NCI-H1436 (cell line): ENCODE measurements at places on chromosomes 11 and 22.

DNA sequence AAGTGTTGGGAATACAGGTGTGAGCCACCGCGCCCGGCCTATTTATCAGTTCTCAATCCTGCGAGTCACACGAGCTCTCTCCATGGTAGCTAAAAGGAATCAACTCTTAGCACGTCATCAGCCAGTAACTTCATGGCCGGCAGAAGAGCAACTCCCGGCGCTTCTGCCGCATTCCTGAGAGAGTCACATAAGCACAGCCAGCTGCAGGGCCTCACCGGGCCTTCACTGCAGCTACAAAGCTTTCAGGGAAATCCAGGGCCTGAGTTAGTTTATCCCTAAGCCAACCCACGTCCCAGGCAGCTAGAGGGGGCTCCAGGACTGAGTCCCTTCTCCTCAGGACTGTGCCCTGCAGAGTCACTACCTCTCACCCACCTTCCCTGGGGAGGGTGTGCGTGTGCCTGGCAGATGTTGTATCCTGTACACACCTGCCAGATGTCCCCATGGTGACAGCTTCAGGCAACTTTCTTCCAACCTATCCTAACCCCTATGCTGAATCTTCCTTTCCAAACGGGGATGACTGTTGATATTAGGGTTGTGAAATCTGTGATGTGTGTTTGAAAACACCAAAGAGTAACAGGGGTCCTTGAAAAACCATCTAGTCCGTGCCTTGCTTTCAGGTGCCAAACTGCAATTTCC, 45.9 kb upstream of the ARFGAP3 start:
- no peak for DNase-seq

GRCh38 chr22:33920197-33920540, at the start of gene LARGE1:
Gene LARGE1 (minus strand): TSS chr22:33920476.
- no peak for DNase-seq

DNA sequence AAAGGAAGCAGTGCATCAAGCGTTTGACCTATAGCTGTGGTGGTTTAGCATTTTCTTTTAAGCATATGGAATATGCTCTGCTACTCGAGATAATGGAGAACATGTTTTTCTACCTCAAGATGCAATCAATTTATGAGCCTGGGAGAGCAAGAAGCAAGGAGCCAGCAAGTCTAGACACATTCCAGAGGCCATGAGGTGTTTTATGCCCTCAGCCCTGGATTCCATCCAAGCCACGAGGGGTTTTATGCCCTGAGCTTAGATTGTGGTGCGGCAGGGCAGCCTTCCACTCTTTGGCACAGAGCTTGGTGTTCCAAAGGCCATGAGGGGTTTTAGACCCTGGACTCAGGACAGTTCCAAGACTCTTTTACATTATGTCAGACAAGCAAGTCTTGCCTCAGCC, 11.7 kb upstream of the DNAJB13 start:
- no peak for DNase-seq

DNA sequence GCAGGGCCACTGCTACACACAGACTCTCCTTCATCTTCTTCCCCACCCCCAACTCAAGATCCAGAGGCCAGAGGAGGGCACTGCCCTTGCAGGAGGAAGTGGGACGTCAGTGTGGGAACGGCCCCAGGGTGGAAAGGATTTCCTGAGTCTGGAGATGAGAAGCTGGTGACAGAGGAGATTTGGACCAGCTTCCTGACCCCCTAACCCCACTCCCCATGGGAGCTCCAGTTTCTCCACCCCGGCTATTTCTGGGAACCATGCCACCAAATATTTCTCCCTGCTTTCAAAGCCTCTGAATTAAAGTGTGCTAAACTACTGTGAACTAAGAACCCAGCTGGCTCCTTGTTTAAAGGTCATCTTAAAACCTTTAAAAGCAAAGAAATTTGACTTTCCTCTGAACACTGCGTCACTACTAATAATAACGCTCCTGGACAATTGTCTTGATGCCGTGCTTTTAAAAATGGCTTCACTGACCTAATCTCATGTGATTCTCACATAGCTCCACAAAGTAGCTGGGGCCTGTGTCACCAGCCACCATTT, 46.6 kb downstream of the CWC15 start:
- no peak for DNase-seq

DNA sequence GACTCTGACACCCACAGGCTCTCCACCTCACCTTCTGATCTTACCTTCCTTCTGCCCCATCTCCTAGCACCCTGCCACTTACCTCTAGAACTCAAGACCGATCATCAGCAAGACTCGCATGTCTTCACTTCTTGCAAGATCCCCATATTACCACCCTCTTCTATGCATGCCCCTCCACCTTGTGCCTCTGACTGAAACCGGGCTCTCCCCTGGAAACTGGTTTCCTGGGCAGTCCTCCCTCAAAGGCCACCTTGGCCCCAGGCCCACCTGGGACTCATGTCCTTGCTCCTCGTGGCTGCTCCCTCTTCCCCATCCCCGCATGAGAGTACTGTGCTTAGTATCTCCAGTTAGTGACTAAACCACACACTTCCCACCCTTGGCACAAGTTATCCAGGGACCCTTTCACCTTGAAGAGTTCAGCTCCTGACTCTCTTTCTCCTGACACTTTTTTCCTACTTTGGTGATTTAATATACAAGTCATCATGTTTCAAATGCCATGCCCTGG, 136.7 kb downstream of the SPATA19 start:
- DNase-seq: no peak

- no peak for DNase-seq
These were observed 1369.6 kb upstream of the RAG2 start for GRCh38 chr11:37967635-37968034.

- no peak for DNase-seq
These were observed 23.0 kb upstream of the ZDHHC13 start for GRCh38 chr11:19093976-19094375.

DNA sequence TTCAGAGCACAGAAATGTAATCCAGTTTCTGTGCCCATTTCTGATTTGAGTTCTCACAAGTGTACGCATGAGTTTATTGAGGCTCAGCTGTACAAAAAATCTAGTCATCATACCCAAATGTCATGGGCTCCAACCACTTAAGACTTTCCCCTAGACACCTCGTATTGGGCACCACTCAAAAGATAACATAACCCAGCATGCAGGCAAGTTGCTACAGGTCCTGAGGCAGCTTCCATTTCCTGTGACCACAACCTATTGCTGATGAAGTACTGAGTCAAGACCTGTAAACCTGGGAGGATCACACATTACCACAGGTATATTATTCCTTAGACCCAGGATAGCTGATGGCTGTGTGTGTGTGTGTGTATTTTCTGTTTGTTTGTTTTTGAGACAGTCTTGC, 95.2 kb downstream of the MRTFA start:
- no peak for DNase-seq

- no peak for DNase-seq
These were observed 112.3 kb downstream of the TMPRSS5 start for GRCh38 chr11:113593698-113594308.

DNA sequence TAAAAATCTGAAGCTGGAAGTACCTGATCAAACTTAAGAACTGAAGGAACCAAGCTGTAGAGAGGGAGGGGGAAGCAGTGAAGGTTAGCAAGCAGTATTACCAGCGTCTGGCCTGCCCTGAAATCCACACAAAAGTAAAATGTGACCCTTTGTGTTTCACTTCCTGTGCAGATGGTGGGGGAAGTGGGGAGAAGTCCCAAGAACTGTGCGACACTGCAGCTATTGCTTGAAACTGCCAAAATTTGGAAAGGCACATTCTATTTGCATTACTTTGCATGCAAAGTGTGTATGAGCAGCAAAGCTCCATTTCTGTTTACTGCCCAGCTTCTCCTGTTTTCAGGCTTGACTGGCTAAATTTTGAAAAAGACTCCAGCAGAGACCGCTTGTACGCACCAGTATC, 72.1 kb upstream of the BMAL1 start:
- no peak for DNase-seq

GRCh38 chr11:26726960-26727359, 5.1 kb upstream of the SLC5A12 start:
- DNase-seq: no peak

- DNase-seq: no peak
These were observed 578.5 kb downstream of the BUD13 start for GRCh38 chr11:116194156-116194904.

DNA sequence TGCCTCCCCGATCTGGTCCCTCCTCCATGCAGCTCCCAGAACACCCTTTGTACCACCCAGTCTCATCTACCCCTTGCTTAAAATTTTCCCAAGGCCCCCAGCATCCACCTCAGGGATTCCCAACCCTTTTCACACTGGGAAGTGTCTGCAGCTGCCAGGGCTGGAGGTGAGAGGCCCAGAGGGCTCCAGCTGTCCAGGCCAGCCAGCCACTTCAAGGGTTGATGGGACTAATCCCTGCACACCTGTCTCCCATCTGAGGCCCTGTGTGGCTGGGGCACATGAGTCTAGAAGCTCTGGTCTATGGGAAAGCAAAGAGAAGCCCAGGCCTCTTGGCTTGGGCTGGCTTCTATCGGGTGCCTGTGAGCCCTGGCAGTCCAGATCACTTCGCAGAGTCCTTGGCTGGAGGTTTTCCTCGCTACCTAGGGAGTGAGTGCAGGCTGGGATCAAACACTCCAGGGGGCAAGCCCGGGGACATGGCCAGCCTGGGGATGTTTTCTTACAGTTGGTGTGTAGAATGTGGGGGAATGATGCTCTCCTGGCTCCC, 41.1 kb upstream of the TPBGL start:
- DNase-seq: no peak

DNA sequence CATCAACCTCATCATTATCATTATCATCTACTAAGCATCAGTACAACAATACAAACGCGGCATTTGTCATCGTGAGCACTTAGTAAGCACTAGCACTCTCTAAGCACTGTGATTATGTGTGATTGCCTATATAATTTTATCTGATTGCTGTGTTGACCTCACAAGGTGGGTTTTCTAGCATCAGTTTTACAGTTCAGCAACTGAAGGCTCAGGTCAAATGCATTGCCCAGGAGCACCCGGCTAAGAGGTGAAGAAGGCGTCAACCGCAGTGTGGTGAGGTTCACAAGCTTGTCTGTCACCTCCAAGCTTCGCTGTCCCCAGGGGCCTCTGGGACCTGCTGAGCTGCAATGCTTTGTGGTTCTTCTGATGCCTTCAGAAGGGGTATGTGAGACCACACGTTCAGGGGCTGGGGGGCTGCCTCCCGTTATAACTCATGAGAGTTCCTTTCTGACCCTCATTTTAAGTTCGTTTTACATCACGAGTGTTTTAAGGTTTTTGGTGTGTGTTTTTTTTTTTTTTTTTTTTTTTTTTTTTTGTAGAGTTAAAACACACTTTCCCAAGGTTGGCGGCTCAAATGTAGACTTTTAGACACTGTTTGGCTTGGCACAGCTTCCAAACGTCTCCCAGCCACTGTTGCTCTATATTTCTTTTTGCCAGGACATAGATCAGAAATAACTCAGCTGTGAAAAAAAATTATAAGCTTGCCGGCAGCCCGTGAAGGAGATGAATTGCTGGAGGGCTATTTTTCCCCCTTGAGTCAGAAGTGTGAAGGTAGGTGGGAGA, 33.8 kb upstream of the SCUBE1 start:
- peak; percentile 52 for DNase-seq

DNA sequence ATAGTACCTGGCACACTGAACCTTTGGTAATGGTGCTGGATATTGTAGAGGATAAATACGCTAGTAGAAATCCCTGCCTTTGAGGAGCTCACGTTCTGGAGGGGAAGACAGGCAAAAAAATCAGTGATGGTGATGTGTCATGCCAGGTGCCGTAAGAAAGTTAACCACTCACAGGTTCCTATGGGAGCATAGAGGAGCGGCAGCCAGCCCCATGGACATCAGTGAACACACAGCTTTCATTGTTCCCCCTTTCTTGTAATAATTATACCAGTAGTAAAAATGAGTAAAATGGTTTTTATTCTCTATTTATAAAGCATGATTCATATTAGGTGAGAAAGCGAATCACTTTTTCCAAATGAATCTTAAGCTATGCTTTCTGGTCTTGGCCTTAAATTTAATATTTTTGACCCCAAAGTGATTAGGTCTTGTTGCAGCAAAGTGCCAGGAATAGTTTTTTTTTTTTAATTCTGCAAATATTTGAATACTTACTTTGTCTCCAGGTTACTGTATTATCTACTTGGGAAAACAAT, 57.9 kb downstream of the UVRAG start:
- no peak for DNase-seq

DNA sequence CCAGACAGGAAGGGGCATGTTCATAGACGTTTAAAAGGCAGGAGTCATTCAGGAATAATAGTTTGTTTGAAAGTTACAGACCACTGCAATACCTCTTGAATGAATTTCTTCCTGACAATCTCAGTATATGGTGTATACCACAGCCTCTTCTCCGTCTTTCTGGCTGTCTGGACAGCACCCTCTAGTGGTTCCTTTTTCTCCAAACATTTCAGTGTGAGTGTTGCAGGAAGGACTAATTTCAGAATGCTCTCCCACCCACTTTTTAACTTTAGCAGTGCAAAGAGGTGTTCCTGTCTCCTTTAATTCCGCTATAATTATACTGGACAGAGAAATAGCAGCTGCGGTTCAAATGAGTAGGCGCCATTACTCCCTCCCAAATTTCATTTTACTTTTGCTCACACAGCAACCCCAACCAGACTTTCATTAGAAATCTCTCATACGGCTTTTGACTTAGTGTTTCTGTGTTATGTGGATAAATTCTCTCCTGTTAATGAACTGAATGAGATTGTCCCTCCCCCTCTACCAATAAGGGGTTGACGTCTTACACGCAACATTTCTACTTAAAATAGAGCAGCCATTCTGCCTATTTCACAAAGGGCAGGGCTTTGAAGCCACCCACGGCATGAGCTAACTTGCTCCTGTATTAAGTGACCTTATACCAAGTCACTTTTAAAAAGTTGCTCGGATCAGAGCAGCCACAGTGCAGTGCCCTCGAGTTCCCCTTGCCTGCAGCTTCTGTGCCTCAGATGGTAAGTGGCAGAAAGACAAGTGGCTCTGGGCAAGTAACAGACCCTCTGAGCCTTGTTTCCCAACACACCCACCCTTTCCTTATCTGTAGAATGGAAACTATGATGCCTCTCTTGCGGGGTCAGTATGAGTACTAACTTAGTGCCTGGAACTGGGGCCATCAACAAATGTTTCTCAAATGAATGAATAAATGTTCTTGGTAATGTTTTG, 368.6 kb downstream of the OPCML start:
- peak; percentile 14 for DNase-seq

DNA sequence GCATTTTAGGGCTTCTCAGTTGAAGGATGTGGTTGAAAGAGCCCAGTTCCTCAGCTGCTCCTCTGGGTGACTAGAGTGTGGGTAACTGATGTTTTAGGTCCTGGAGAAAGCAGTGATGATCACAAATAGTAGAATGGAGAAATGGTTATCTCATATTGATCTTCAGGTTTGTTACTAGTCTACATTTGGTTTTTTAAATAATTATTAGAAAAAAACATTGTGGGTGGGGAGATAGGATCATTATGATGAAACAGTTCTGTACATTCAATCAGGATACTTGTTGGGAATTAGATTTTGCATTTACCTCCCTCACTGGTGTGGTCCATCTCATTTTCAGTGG, 24.9 kb downstream of the SREBF2 start:
- no peak for DNase-seq

GRCh38 chr11:113137713-113138529, 176.5 kb upstream of the TTC12 start:
- DNase-seq: peak; percentile 30
